ENCODE measurements at places on chromosomes 1 and 21. TPM values are rescaled to one million over a fixed set of nuclear protein-coding genes. Genes with fewer than 3 reads are reported as not detected.

Gene VAV3
- total RNA-seq = 3.0 TPM

Gene CACNA1E
- total RNA-seq = 0.07 TPM

Gene SLC35F3
- 3.3 TPM for total RNA-seq

Gene KIAA0040
- total RNA-seq = 26.7 TPM

GRCh38 chr1:58441699-58442098, 104.8 kb downstream of the OMA1 start:
- no peak overlapping the region for H3K4me3 ChIP-seq
- no peaks in the 10 kb centered on the region for H3K36me3 ChIP-seq
- H3K27ac ChIP-seq = no peak overlapping the region
- no peaks in the 10 kb centered on the region for H3K4me1 ChIP-seq
- DNase-seq = no peak

- DNase-seq = no peak
- H3K36me3 ChIP-seq = peaks cover 48% of the 10 kb centered on the region
- no peaks in the 10 kb centered on the region for H3K27me3 ChIP-seq
Observed at GRCh38 chr1:24424207-24424606, 8.6 kb downstream of the NIPAL3 start.

Gene ADAM30
- not detected for total RNA-seq

- no peaks in the 10 kb centered on the region for H3K27me3 ChIP-seq
- no peaks in the 10 kb centered on the region for H3K36me3 ChIP-seq
- no peak overlapping the region for H3K27ac ChIP-seq
- DNase-seq = no peak
- H3K4me1 ChIP-seq = no peaks in the 10 kb centered on the region
Observed at GRCh38 chr1:10934150-10934818, 78.2 kb upstream of the TARDBP start.

GRCh38 chr1:63710761-63711380, 62.9 kb upstream of the ROR1 start:
- H3K36me3 ChIP-seq = no peaks in the 10 kb centered on the region
- no peak for DNase-seq

DNA sequence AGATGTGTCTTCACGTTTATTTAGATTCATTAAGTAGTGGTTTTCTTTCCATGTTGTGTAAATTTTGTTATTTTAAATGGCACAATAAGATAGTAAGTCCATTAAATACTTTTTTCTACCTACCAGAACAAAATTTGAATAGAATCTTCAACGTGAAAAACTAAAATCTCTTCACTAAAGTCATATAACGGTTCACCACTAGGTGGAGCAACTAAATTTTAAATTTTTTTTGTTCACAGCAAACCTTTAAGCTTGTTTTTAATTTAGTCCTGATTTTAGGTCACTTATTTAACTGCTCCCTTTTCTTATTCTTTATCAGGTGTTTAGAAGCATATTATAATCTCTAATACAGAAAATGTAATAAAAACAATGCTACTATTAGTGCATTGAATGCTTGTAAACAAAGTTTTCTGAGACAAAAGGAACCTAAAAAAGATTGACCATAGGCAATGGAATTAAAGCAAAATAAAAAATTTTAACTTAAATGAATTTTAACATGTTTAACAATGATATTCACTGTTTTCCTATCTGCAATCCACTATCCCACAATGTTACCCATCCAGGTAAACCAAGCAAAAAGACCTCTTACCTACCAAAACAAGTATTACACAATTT, 28.3 kb upstream of the PKN2 start:
- no peaks in the 10 kb centered on the region for H3K4me1 ChIP-seq
- DNase-seq = peak; percentile 31
- no peaks in the 10 kb centered on the region for H3K36me3 ChIP-seq
- H3K27me3 ChIP-seq = no peaks in the 10 kb centered on the region
- peak overlapping the region; percentile 36 for H3K27ac ChIP-seq

Gene COL24A1
- not detected for total RNA-seq

DNA sequence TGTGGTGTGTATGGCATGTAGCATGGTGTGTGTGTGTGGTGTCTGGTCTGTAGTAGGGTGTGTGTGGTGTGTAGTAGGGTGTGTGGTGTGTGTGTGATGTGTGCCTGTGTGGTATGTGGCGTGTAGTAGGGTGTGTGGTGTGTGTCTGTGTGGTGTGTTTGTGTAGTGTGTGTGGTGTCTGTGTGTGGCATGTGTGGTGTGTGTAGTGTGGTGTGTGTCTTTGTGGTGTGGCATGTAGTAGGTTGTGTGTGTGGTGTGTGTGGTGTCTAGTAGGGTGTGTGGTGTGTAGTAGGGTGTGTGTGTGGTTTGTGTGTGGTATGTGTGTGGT, 85.5 kb downstream of the SYT2 start:
- no peaks in the 10 kb centered on the region for H3K4me1 ChIP-seq
- peaks cover 12% of the 10 kb centered on the region for H3K27me3 ChIP-seq
- no peak for DNase-seq
- no peak overlapping the region for H3K4me3 ChIP-seq

- no peak overlapping the region for H3K27ac ChIP-seq
- peaks cover 36% of the 10 kb centered on the region for H3K4me1 ChIP-seq
- no peaks in the 10 kb centered on the region for H3K36me3 ChIP-seq
- DNase-seq = no peak
- no peak overlapping the region for H3K4me3 ChIP-seq
Observed at GRCh38 chr1:41449326-41449921, 35.1 kb downstream of the EDN2 start.

Gene CYP4B1
- total RNA-seq = 5.9 TPM

Gene KRTAP6-3
- total RNA-seq = not detected

GRCh38 chr1:153246018-153246417, 13.5 kb upstream of the LORICRIN start:
- H3K4me3 ChIP-seq = no peak overlapping the region
- H3K4me1 ChIP-seq = no peaks in the 10 kb centered on the region
- peaks cover 45% of the 10 kb centered on the region for H3K27me3 ChIP-seq
- no peaks in the 10 kb centered on the region for H3K36me3 ChIP-seq
- DNase-seq = no peak

Measured in MCF 10A (cell line).